A673 (cell line): ENCODE measurements at places on chromosomes 13 and 19. TPM values are rescaled to one million over a fixed set of nuclear protein-coding genes. Genes with fewer than 3 reads are reported as not detected.

Gene FUT6
- not detected in 2 replicates for total RNA-seq

Gene ZNF460
- total RNA-seq = 53.3 and 58.4 TPM in 2 replicates

Gene VSTM1
- total RNA-seq = not detected in 2 replicates

DNA sequence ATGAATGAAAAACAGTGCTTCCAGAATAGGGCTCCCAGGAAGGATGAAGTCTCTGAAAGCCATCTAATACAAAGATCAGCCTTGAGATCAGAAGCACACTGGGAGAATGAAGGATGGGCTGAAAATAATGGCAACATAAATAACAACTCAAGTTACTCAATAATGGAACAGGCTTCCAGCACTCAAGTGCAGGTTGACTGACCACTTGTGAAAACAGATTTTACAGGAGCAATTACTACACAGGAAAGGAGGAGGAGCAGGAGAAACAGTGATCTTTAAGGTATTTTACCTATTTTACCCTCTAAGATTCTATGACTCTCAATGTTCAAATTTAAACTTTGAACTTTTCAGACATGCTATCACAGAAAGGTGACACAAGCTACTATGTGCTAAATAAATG is 106.0 kb downstream of the USP12 start:
- DNase-seq = no peak

Gene ALDH16A1
- 22.6 and 23.2 TPM in 2 replicates for total RNA-seq

DNA sequence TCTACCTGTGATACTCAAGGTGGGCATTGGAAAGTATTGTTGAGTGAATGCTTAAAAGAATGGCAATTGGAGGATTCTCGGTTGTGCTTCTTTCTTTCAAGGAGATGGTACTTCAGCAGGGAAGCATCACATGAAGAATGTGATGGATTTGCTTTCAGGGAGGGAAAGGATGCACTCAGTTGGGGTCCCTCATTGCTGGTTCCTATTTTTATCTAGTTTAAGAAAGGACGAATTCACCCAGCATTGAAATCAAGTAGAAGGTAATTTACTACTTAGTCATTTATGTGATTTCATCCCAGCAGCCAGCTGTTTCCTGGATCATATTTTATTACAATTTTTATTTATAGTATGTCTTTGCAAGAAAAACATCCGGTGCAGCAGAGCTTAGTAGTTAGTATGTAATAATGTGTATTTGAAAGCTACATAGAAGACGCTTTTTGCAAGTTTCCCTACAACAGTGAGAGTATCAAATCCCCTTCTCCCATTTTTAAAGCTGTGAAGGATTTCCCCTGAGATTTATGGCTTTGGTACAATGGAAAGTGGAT is 417.9 kb downstream of the GPC5 start:
- peak; percentile 18 for DNase-seq

DNA sequence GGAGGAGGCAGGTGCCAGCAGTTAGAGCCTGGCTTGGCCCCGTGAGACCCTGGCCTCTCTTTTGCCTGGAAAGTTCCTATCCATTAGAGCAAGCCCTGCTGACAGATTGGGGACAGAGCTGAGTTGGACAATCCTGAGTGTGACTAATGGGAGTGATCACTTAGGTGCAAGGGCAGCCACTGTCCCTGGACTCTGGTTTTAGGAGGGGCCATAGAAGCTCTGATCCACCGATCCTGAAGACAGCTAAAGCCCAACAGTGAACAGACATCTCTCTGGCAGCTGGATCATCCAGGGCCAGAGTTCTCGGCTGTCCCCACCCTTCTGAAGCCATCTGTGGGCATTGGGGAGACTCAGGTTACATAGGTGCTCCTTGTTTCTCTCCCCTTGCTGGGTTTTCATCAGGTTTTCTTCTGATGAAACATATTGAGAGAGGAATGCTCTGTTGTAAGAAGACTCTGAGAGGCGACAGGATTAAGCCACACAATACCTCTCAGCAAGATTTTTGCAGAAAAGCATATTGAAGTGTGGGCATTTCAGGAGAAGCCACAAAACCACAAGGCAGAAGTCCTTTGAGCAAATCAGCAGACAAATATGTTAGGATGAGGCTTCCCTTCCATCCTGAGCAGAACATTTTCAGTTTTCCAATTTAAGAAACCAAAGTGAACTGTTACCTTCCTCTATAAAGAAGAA is 288.0 kb upstream of the MAB21L1 start:
- DNase-seq = no peak

DNA sequence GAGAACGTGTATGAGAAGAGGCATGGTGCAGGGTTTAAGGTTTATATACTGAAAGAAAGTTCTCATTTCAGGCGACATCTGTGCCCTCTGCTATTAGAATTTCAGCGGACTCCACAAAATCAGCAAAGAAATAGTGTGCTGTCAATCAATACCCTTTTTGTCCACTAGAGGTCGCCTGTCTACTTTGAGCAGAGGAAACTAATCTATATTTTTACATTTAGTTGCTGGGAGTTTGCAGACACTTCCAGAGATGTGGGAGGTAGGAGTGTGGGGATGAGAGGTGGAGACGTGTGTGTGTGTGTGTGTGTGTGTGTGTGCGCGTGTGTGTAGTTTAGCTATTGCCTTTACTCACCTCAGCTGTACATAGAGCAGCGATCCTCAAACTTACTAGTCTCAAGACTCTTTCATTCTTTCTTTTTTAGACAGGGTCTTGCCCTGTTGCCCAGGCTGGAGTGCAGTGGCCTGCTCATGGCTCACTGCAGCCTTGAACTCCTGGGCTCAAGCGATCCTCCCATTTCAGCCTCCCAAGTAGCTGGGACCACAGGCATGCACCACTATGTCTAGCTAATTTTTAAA is 9.7 kb downstream of the INAFM1 start:
- DNase-seq = peak; percentile 79

- peak; percentile 77 for DNase-seq
Measured at GRCh38 chr19:18865973-18866799, 29.8 kb downstream of the CERS1 start.

DNA sequence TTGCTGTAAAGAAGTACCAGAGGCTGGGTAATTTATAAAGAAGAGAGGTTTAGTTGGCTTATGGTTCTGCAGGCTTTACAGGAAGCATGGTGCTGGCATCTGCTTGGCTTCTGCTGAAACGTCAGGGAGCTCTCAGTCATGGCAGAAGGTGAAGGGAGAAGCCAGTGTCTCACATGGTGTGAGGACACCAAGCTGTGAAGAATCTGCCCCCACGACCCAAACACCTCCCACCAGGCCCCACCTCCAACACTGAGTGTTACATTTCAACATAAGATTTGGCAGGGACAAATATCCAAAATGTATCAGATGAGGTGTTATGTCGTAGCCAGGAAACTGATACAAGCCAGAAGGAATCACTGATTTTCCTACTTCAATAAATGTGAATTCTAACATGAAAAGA is 136.5 kb downstream of the CYSLTR2 start:
- DNase-seq = no peak

GRCh38 chr19:13430790-13431582 is 75.3 kb downstream of the CACNA1A start:
- DNase-seq = peak; percentile 62

DNA sequence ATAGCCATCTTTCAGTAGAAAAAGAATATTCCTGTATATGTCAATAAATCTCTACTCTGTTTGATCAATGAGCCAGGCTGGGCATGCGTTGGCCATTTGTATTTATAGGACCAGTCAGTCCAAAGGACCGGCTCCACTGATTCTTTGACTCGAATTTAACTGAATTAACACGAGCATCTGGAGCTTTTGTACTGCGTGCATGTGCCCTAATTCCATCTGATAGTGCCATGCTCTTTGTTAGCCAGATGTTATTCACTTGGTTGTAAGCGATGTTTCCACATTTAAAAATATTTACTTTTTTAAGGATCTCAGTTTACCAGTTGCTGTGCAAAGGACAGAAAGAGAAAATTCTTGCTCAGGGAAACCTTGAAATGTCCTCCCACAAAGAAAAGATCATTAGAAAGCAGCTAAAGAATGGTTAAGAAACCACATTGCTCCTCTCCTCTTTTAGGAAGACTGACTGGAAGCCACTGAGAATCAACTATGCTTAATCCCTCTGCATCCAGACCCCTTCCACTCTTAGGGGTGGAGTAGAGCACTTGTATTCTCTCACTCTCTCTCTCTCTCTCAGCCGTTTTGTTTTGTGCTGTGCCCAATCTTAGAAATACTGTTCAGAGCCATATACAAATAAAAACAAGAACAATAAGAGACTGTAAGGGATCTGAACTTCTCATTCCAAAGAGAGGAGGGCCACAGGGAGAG is 165.8 kb downstream of the DCLK1 start:
- no peak for DNase-seq

Gene SIGLEC8
- not detected in 2 replicates for total RNA-seq

- DNase-seq = no peak
Measured at GRCh38 chr19:1349211-1349610, 34.5 kb upstream of the NDUFS7 start.

GRCh38 chr13:68895696-68896095 is 1211.9 kb upstream of the ATXN8OS start:
- DNase-seq = no peak

- DNase-seq = no peak
Measured at GRCh38 chr19:33124207-33125098, 7.5 kb upstream of the WDR88 start.

Gene CGB2
- not detected in 2 replicates for total RNA-seq

GRCh38 chr13:21608961-21609360 is 5.0 kb upstream of the MICU2 start:
- no peak for DNase-seq

DNA sequence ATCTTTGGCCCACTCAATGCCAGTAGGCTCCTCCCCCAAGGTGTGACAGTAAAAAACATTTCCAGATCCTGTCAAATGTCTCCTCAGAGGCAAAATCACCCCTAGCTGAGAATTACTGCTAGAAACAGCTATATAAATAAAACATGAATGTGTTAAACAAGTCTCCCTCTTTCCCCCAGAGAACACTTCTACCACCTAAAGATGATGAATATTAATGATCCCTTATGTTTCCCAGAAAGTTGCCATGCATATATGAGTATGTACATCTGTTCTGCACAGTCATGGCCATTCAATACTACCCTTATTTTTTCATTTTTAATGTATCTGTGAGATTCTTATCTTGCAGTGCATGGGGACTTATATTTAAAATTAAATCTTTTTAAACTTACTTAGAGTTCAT is 230.0 kb downstream of the SHISA2 start:
- peak; percentile 61 for DNase-seq

Gene CTXN1
- total RNA-seq = 71.7 and 85.5 TPM in 2 replicates

Gene OR7C1
- total RNA-seq = not detected in 2 replicates

- no peak for DNase-seq
Measured at GRCh38 chr13:33757713-33758112, 60.2 kb upstream of the RFC3 start.

Gene SYNE4
- 0.70 TPM in 1 of 2 replicates, not detected in the other for total RNA-seq

DNA sequence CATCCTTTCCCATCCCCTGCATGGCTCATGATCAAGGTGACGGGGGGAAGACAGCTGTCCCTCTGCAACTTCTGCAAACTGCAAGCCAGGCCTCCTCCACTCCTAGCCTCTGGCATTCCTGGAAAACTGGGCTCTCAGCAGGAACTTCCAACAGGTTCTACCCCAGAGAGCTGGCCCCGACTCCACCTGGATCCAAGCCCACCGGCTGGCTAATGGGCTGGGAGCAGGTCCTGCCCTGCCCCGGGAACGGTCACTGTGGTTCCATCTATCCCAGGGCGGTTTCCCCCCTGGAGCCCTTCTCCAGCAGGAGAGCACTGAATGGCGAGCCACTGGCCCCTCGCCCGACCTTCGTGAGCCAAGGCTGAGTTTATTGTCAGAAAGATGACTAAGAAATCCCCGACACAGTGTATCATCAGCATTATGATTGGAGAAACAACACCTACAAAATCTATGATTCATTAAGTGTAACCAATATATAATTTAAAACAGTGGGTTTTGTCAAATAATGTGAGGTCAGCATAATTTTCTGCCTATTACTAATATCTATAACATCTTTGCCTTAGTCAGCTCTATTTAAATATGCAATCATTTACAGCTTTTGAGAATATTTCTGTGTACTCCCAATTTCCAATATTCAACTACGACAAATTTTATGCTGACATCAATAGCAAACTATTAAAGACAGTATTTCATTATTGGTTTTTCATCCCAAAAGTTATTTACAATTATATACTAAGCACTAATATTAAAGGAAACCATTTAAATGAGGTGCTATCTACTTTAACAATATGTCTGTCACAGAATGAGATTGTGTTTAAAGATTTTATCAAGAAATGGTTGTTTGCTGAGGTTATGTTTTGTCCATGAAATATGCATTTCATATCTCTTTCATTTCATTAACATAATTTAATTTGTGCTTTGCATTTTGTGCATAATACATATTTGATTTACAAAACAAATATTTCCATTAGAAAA is 133.0 kb downstream of the URI1 start:
- DNase-seq = no peak

Gene NLRP4
- 0.15 TPM in 1 of 2 replicates, not detected in the other for total RNA-seq

- DNase-seq = no peak
Measured at GRCh38 chr19:39818626-39819097, 15.3 kb downstream of the DYRK1B start.

GRCh38 chr19:13633109-13633508 is 126.8 kb upstream of the CACNA1A start:
- peak; percentile 74 for DNase-seq

Gene APOC4
- not detected in 2 replicates for total RNA-seq

GRCh38 chr19:38496116-38496515 is 62.6 kb downstream of the RYR1 start:
- no peak for DNase-seq

Gene PHLDB3
- total RNA-seq = 9.0 and 11.2 TPM in 2 replicates

DNA sequence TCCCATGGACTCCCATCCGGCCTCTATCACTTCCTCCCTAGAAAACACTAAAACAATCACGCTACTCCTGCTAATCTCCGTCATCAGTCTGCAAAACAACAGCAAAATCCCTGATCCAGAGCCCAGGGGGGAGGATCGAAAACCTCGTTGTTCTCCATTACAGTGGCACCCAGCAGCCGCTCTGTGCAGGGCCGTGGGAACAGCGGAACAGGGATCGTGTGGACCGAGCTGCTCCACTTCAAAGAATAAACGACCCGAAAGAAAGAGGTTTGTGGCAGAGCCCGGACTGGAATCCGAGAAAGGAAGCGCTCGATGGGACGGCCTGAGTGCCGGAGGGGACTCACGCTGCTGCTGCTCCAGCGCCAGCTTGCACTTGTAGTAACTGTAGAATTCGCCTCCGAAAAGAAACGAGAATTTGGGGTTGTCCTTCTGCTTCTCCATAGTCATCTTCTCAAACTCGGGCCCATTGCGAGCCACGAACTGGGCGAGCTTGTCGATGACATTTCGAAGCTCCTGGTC is 652 bp downstream of the CHERP start:
- peak; percentile 9 for DNase-seq

DNA sequence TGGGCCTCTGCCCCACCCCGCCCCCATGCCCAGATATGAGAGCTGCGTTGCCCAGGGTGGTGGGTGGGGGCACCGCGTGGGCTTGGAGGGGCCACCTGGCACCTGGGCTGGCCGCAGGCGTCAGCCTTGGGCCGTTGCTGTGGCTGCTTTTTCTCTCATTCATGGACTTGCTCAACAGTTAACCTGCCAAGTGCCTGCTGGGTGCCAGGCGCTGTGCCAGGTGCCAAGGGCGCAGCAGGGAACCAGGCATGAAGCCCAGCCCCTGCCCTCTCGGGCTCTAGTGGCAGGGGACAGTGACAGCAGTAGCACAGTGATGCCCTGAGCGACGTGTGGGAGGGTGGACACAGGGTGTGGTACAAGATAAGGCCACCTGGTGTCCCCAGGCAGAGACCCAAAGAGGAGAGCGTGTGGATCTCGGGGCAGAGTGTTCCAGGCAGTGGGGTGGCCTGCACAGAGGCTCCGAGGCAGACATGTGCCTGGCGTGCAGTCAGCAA is 28.1 kb downstream of the DHX34 start:
- DNase-seq = no peak

- DNase-seq = no peak
Measured at GRCh38 chr13:41678249-41678648, 220.9 kb downstream of the RGCC start.

Gene ZNF792
- 15.4 and 15.5 TPM in 2 replicates for total RNA-seq
